ENCODE measurements at places on chromosomes 3 and 15. TPM values are rescaled to one million over a fixed set of nuclear protein-coding genes. Genes with fewer than 3 reads are reported as not detected.

DNA sequence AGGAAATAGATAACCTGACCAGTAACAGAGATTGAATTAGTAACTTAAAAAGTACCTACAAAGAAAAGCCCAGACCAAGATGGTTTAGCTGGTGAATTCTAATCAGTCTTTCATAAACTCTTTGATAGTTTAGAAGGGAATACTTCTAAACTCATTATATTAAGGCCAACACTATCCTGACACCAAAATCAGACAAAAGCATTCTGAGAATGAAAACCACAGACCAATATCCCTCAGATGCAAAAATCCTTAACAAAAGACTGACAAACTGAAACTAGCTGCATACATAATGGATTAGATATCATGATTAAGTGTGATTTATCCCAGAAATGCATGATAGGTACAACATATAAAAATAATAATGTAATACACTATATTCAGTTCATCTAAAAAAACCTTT lies 115.6 kb downstream of the RFX7 start:
- no peak overlapping the region for H3K27ac ChIP-seq
- H3K36me3 ChIP-seq = peaks cover 11% of the 10 kb centered on the region
- DNase-seq = no peak
- no peaks in the 10 kb centered on the region for H3K27me3 ChIP-seq
- H3K4me3 ChIP-seq = no peak overlapping the region

DNA sequence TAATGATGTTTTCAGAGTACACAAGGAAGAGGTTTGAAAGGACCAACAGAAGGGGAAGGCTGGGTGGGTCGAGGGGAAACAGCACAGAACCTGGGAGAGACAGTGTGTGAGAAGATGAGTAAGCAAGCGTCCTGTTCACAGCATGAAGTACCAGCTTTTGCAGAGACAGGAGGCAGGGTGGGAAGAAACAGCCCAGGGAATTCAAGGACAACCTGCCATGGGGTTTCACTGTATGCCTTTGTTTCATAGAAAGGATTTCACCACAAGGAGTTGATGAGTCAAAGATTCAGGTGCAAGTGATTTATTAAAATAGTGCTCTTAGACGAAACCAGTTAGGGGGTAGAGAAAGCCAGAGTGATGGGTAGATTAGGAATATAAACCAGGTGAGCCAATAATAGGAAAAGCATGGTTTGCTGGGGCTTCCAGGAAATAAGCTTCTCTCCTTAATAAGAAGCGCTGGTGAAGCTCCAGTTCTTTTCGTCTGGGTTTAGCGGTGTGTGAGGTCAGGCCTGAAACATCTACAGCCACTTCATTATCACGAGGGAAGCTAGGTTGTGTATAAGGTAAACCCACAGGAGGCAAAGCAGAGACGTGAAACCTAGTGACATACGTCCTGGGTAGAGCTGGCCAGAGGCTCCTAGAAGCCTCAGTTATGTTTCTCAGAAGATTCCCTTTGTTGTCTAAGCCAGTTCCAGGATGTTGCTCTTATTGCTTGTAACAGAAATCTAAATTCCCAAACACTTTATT lies 3.9 kb downstream of the HHLA2 start:
- no peaks in the 10 kb centered on the region for H3K4me1 ChIP-seq
- no peak for DNase-seq
- H3K27me3 ChIP-seq = no peaks in the 10 kb centered on the region
- no peaks in the 10 kb centered on the region for H3K36me3 ChIP-seq
- no peak overlapping the region for H3K27ac ChIP-seq

DNA sequence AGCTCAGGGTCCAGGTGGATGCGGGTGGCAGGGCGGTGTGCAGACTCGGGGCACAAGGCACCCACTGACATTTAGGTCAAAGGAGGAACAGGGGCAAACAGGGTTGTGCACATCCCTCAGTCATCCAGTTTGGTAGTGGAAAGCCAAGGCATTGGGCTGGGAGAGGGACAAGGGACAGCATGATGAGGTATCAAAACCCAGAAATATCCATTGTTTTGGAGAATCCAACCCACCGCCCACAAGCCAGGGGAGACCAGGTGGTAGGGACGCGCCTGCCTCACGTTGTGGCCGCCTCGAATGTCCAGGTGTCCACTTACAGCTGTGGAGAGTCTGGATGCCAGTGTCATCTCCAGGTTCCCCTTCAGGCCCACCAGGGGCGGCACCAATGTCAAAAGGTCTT lies 33.3 kb downstream of the SLC41A3 start:
- H3K27ac ChIP-seq = no peak overlapping the region
- H3K4me1 ChIP-seq = no peaks in the 10 kb centered on the region
- no peak overlapping the region for H3K4me3 ChIP-seq
- H3K36me3 ChIP-seq = no peaks in the 10 kb centered on the region
- no peaks in the 10 kb centered on the region for H3K27me3 ChIP-seq

DNA sequence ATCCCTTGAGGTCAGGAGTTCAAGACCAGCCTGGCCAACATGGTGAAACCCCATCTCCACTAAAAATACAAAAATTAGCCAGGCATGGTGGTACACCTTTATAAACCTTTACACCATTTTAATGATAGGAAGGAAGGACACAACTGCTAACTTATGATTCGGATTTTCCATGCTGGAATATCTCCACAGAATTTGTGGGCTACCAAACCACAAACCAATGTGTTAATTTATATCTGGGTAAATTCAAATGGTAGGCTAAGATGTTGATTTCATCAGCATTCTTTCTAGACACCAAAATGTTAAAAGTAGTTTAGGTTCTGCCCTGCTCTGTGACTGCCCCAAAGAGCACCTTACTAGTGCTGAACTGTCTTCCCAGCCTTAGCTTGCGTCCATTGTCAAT lies 72.8 kb downstream of the POLQ start:
- H3K36me3 ChIP-seq = peaks cover 6% of the 10 kb centered on the region
- no peak for DNase-seq
- H3K27me3 ChIP-seq = no peaks in the 10 kb centered on the region
- H3K27ac ChIP-seq = no peak overlapping the region
- no peaks in the 10 kb centered on the region for H3K4me1 ChIP-seq
- H3K4me3 ChIP-seq = no peak overlapping the region

DNA sequence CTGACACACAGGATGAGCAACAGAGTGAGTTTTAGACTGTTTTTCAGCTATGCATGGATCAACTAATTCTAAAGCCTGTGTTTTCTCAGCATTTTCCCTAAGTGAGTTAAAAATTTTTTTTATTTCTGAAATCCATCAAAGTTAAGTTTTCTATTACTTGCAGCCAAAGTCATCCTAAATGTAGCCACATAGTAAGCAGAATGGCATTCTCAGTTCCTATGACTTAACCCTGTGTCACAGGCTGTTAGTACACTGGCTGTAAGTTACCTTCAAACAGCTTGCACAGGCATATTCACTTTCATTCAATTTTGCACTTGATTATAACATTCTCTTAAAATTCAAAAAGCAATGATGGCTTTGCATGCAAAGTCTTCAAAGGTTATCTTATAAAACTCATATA lies 368.2 kb downstream of the OCA2 start:
- DNase-seq = no peak
- no peaks in the 10 kb centered on the region for H3K27me3 ChIP-seq
- H3K27ac ChIP-seq = no peak overlapping the region
- no peaks in the 10 kb centered on the region for H3K4me1 ChIP-seq

DNA sequence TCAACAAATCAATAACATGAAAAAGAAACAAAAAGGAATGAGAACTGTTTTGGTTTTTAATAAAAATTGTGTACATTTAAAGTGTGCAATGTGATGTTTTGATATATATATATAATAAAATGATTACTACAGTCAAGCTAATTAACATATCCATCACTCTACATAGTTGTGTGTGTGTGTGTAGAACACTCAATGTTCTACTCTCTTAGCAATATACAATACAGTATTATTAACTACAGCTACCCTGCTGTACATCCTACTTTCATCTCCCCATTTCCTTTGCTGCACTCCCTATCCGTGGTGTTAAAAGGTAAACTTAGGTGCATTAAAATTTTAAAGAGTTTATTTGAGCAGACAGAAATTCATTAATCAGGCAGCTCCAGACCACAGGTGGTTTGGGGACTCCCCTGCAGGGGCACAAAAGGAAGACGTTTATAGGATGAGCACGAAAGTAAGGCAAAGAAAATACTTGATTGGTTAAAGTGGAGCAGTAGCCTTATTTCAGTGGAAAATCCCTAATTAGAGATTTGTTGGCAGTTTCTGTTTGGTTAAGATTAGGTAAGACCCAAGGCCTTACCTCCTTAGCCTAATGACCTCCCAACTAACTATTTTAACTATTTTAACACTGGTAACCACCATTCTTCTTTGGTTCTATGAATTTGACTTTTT lies 61.8 kb upstream of the SNRK start:
- H3K4me3 ChIP-seq = no peak overlapping the region
- DNase-seq = no peak
- H3K27ac ChIP-seq = no peak overlapping the region
- H3K36me3 ChIP-seq = no peaks in the 10 kb centered on the region

- H3K27ac ChIP-seq = no peak overlapping the region
- no peak for DNase-seq
- H3K27me3 ChIP-seq = no peaks in the 10 kb centered on the region
- no peaks in the 10 kb centered on the region for H3K36me3 ChIP-seq
- no peaks in the 10 kb centered on the region for H3K4me1 ChIP-seq
Observed at GRCh38 chr3:72617424-72618024, 230.7 kb downstream of the SHQ1 start.

DNA sequence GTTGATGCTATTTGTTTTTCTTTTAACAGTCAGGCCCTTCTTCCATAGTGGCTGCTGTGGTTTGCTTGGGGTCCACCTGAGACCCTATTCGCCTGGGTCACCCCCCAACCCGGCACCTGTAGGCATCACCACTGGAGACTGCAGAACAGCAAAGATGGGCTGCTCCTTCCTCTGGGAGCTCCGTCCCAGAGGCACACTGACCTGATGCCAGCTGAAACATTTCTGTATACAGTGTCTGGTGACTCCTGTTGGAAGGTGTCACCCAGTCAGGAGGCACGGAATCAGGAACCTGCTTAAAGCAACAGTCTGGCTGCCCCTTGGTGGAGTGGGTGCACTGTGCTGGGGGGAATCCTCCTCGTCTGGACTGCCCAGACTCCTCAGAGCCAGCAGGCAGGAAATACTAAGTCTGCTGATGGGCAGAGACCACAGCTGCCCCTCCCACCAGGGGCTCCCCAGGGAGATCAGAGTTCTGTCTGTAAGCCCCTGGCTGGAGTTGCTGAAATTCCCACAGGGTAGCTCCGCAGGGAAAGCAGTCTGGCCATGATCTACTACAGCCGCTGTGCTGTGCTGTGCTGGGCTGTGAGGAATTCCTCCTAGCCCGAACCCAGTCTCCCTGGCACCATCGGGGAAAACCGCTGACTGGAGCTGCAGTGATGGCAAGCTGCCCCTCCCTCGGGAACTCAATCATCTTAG lies 248.2 kb downstream of the TBC1D5 start:
- H3K4me3 ChIP-seq = no peak overlapping the region
- H3K36me3 ChIP-seq = no peaks in the 10 kb centered on the region

- no peak for DNase-seq
- H3K27me3 ChIP-seq = no peaks in the 10 kb centered on the region
- H3K4me3 ChIP-seq = no peak overlapping the region
- H3K27ac ChIP-seq = no peak overlapping the region
Observed at GRCh38 chr3:193262707-193263106, 21.7 kb downstream of the PLAAT1 start.

- peaks cover 55% of the 10 kb centered on the region for H3K4me1 ChIP-seq
- no peak for DNase-seq
- H3K36me3 ChIP-seq = peaks cover 22% of the 10 kb centered on the region
- peak overlapping the region; percentile 97 for H3K27ac ChIP-seq
- H3K27me3 ChIP-seq = no peaks in the 10 kb centered on the region
Observed at GRCh38 chr3:69182588-69183316, 60.4 kb upstream of the LMOD3 start.

GRCh38 chr3:6640907-6641306 lies 220.0 kb upstream of the GRM7 start:
- H3K36me3 ChIP-seq = no peaks in the 10 kb centered on the region
- DNase-seq = no peak
- no peak overlapping the region for H3K4me3 ChIP-seq

DNA sequence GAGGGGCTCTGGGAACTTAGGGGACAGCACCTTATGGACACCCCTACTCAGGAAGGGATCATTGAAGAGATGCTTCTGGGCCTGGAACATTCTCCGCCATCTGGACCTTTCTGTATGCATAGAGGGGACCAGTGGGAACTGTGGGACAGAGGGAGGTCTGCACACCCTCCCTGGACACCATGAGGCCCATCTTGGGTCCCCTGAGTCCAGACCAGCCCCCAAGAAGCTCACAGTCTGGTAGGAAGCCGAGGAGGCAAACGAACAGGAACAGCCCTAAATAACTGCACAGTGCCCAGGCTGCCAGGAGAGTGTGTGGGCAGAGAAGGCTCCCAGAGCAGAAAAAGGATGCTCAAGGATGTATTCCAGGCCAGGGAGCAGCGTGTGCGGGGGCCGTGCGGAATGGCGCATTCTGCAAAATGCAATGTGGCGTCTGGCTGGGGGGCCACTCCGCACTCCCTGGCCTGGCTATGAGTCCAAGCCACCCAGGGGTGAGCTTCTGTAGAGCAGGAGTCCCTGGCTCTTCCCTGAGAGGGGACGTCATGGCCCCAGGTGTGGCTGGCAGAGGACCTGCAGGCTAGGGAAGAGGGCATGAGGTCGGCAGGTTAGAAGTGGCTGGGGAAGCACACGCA lies 24.5 kb upstream of the KLF13 start:
- H3K4me1 ChIP-seq = no peaks in the 10 kb centered on the region
- H3K27ac ChIP-seq = no peak overlapping the region
- DNase-seq = no peak
- no peak overlapping the region for H3K4me3 ChIP-seq
- peaks cover 34% of the 10 kb centered on the region for H3K27me3 ChIP-seq
- no peaks in the 10 kb centered on the region for H3K36me3 ChIP-seq

DNA sequence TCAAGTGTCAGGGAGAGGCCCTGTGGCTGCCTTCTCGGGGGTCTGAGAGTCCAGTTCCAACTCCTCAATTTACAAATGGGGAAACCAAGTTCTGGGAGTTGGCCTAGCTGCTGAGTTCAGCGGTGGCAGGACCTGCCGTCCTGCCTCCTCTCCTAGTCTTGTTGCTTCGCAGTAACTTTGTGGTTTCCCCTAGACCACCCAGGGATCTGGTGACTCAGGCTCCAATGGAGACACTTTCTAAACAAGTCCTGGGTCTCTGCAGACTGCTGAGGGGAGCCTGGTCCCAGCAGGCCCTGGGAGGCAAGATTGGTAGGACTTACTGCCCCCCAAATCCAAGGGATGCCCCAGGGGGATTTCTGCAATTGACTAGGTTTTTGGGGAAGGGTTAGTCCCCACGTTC lies 83.6 kb downstream of the SMAD6 start:
- H3K4me3 ChIP-seq = no peak overlapping the region
- H3K4me1 ChIP-seq = no peaks in the 10 kb centered on the region
- no peaks in the 10 kb centered on the region for H3K36me3 ChIP-seq
- no peak overlapping the region for H3K27ac ChIP-seq

GRCh38 chr3:152843955-152844354 lies 9.0 kb downstream of the P2RY1 start:
- H3K4me3 ChIP-seq = no peak overlapping the region
- no peak for DNase-seq
- H3K4me1 ChIP-seq = no peaks in the 10 kb centered on the region
- no peaks in the 10 kb centered on the region for H3K36me3 ChIP-seq

AGBL1 gene
- not detected for total RNA-seq

UPK1B gene
- total RNA-seq = not detected

COLQ gene
- 0.79 TPM for total RNA-seq

IL17RC gene
- 45.0 TPM for total RNA-seq

MESP2 gene
- 1.3 TPM for total RNA-seq

SCN10A gene
- not detected for total RNA-seq

UROC1 gene
- total RNA-seq = not detected

CFAP91 gene
- 0.48 TPM for total RNA-seq

SLC38A3 gene
- 0.33 TPM for total RNA-seq

PLSCR2 gene
- total RNA-seq = not detected
